Chondrocyte (in vitro differentiated cells): ENCODE measurements at places on chromosomes 16 and 17. TPM values are rescaled to one million over a fixed set of nuclear protein-coding genes. Genes with fewer than 3 reads are reported as not detected.

Gene CA4
- not detected in 3 replicates for total RNA-seq

Gene KRTAP2-3
- not detected in 3 replicates for total RNA-seq

Gene SLC35G6
- not detected in 3 replicates for total RNA-seq

GRCh38 chr17:76199469-76199868, 40.8 kb downstream of the RNF157 start:
- H3K27me3 ChIP-seq = no peaks in the 10 kb centered on the region
- peaks cover 4% of the 10 kb centered on the region for H3K4me1 ChIP-seq
- H3K4me3 ChIP-seq = no peak overlapping the region
- no peak for DNase-seq
- no peaks in the 10 kb centered on the region for H3K36me3 ChIP-seq

DNA sequence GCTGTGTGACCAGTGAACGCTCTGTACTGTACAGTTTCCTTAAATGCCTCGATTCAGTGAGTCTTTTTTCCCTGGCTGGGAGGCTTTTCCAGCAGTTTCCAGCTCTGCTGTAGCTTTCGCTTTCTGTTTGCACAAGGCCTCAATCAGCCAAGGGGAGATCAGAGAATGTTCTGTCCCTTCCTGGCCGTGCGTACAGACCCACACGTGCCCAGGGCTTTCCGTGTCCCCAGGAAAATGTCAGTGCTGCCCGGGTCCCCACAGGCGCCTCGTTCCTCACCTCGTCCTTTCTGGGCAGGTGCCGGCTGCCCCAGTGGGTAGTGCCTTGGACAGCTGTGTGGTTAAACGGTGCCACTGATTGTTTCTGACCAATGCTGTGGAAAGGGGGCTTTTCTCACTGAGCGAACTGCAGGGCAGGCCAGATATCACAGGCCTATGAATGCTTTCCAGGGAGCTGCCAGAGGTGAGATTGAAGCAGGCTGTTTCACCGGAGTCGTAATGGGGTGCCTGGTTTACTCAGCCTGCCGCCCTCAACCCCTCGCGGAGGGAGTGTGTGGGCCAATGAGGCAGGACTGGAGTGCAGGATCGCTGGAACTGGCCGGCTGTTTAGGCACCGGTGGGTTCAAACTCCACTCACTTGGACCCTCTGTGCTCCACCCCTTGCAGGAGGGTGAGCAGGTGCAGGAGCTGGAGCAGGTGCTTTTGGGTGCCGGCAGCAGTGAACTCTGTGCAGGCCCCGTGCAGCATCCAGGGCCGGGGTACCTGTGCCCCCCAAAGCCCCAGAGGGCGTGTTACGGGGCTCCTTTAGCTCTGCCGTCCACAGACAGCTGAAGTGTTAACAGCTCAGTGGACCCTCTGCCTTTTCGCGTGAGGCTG, 44.4 kb downstream of the ZNF778 start:
- H3K36me3 ChIP-seq = no peaks in the 10 kb centered on the region
- H3K4me1 ChIP-seq = peaks cover 7% of the 10 kb centered on the region
- H3K27ac ChIP-seq = no peak overlapping the region
- no peak for DNase-seq

GRCh38 chr17:38663125-38663751, 11.5 kb downstream of the EPOP start:
- peaks cover 7% of the 10 kb centered on the region for H3K4me1 ChIP-seq
- DNase-seq = no peak
- H3K27ac ChIP-seq = no peak overlapping the region
- H3K36me3 ChIP-seq = no peaks in the 10 kb centered on the region
- H3K27me3 ChIP-seq = peaks cover 11% of the 10 kb centered on the region

GRCh38 chr17:57285701-57286100, 29.4 kb downstream of the MSI2 start:
- H3K4me3 ChIP-seq = no peak overlapping the region
- H3K4me1 ChIP-seq = peaks cover 28% of the 10 kb centered on the region
- no peak overlapping the region for H3K27ac ChIP-seq
- DNase-seq = no peak
- no peaks in the 10 kb centered on the region for H3K27me3 ChIP-seq

DNA sequence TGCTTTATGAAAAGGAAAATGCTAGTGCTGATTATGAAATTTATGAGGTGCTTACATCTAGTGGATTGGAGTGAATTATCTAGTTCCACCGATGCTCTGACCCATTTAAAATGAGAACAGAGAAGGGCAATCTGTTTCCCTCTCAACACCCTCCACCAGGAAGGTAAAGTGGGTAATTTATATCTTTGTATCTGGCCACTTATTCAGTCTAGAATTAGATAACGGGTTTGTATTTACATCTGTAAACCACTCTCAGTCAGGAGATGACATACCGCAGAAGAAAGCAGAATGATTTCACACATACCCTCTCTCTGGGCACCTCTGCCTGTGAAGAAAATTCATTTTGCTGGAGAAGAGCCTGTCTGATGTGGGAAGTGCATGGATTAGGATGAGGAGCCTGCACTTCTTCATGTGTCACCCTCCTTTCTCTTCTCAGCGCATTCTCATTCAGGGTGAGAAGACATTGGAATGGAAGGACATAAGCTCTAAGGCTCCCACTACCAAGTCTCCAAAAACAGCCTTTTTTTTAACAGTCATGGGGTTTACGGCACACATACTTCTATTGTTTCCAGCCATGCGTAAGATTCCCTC, 646.7 kb upstream of the SALL1 start:
- H3K27ac ChIP-seq = no peak overlapping the region
- H3K36me3 ChIP-seq = no peaks in the 10 kb centered on the region
- no peaks in the 10 kb centered on the region for H3K4me1 ChIP-seq
- H3K27me3 ChIP-seq = peaks cover 3% of the 10 kb centered on the region
- no peak overlapping the region for H3K4me3 ChIP-seq
- no peak for DNase-seq

DNA sequence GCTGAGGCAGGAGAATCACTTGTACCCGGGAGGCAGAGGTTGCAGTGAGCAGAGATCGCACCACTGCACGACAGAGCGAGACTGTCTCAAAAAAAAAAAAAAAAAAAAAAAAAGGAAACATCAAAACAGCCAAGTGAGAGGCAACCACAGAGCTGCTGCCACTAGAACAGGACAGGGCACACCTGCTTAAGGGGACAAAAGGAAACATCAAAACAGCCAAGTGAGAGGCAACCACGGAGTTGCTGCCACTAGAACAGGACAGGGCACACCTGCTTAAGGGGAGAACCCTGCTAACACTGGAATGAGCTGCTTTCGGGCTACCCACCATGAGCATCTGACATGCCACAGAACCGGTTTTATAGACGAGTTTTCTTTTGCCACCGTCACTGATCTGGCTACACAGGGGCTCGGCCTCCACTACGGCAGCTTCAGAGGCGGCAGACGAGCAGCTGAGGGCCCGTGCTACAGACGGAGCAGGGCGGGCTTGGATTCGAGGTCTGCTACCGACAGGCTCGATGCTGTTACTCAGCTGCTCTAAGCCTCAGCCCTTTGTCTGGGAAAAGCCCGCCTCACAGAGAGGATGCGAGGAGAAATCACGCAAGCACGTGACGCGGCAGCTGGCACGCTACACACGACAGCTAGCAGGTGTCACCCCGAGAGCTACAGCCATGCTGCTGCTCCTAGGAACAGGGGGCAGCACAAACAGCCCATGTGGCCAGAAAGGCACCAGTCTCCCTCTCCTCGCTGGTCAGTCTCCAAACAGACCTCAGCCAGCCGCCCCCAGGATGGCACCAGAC, 2.0 kb downstream of the P4HB start:
- peaks cover 58% of the 10 kb centered on the region for H3K4me1 ChIP-seq
- H3K36me3 ChIP-seq = peaks cover 17% of the 10 kb centered on the region
- peak overlapping the region; percentile 79 for H3K27ac ChIP-seq
- no peaks in the 10 kb centered on the region for H3K27me3 ChIP-seq
